ENCODE measurements at places on chromosomes 11 and 22.

- DNase-seq: no peak
These were observed 14.1 kb downstream of the MS4A1 start for GRCh38 chr11:60469723-60470122.

- DNase-seq: no peak
These were observed 33.8 kb upstream of the LRRC32 start for GRCh38 chr11:76704171-76704948.

GRCh38 chr22:43957871-43958270 is 2.6 kb downstream of the SAMM50 start:
- no peak for DNase-seq

GRCh38 chr11:68297812-68298658 is 14.4 kb upstream of the LRP5 start:
- DNase-seq: peak; percentile 35

DNA sequence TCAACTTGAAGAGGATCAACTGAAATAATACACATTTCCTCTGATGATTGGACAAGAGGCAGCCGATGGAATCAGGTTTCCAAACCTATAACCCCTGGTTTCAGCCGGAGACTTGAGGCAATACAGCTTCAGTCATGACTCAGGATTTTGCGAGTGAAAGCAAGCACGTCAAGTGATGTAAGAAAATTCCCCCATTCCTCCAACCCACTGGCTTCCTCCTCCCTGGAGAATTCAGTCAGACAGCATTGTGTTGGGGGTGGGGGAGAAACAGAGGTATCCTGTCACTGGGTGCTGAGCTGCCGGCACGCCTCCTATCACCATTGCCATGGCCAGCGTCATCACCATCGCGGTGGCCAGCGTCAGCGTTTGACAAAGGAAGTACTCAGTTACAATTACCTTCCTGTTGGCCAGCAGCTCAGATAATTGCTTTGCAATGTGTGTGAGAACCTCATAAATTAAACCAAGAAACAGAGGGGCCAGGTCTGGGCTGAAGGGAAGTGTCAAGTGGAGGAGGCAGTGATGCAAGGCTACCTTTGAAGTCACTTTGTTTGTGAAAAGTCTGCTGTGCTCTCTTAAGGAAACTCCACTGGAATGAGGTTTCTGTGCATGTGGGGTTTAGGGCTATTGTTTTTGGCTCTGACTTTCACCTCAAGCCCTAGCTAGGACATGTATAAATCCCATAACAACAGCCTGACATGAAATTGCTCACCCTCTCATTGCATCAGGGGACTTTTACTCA is 50.2 kb downstream of the LIF start:
- peak; percentile 71 for DNase-seq

All from NCI-H1436 (cell line).